ENCODE measurements at places on chromosomes 1 and 21.

GRCh38 chr1:163799190-163799805 is 477.5 kb downstream of the NUF2 start:
- DNase-seq: no peak

- no peak for DNase-seq
Measured at GRCh38 chr1:20440785-20441200, 45.2 kb downstream of the CAMK2N1 start.

- DNase-seq: no peak
Measured at GRCh38 chr1:97074771-97075170, 353.2 kb downstream of the PTBP2 start.

DNA sequence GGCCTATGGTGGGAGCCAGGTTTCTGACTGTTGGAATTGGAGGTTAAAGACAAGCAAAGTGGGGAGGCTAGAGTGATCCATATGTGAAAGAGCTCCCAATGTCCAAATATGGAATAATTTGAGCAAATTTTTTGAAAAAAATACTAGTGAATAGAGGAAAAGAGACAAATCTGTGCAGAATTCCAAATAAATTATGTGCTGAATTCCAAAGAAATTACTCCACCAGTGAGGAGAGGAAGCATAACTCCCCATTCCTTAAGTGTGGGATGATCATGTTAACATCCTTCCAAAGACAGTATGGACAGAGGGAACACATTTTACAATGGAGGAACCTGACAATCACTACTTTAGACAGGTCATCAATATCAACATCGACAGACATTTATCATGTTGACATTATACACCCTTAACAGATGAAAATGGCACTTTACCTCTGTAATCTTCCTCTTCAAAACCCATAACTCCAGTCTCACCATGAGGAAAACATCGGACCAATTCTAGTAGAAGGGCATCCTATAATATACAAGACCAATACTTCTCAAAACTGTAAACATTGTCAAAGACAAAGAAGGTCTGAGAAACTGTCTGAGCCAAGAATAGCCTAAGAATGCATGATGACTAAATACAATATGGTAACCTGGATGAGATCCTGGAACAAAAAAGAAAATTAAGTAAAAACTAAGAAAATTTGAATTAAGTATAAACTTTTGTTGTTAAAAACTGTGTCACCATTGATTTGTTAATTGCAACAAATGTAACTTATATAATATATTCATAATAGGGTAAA is 71.5 kb upstream of the RGS4 start:
- no peak for DNase-seq

- DNase-seq: no peak
Measured at GRCh38 chr1:233257786-233258185, 37.7 kb downstream of the PCNX2 start.

DNA sequence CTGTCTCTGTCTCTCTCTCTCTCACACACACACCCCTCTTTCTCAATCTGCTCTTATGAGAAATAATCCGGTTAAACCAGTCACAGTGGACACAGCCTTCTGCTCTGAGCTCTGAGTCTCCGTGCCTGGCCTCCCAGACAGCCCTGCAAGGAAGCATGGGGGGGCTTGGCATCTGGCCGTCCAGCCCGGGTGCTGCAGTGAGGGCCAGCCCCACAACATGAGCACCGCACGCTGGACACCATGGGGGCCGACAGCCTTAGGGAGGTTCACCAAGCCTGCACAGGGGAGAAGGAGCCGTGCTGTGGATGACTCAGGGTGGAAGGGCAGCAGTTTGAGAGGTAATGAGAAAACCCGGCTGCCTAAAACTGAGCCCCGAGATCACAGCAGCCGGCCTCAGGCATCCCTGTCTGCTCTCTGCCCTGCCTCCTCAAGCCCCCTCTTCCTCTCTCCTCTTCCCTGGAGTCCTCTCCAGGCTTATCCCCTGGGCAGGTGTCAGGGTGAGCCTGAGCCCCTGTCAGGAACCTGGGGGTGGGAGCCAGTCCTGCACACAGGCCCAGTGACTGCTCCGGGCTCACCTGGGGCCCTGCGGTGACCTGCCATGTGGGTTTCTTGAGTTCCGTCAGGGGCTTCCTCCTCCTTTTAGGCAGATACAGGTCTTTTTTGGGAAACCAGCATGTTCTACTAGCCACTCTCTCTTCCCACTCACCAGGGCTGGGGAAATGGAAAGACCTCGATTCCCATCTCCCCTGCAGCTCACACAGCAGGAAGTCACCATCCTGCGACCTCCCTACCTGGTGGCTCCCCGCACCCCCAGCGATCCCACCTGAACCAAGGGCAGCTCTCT is 92.8 kb downstream of the ITPKB start:
- no peak for DNase-seq

DNA sequence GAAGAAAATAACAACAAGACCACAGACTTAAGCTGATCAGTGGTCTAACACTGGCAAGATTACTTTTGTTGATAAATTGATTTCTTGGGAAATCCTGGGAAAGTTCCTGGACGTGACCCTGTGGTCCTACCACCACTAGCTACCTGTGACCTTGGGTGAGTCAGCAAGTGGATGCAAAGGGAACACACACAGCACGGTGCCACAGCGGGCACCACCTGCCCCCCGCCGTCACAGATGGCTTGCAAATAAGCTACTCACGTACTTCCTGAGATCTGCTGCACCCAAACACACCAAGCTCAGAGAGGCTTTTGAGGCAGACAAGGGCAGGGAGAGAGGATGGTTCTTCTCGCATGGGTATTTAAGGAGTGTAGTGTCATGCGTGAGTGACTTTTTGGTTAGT is 12.7 kb downstream of the CFAP298 start:
- DNase-seq: no peak

- no peak for DNase-seq
Measured at GRCh38 chr1:2912424-2913061, 108.7 kb upstream of the ACTRT2 start.

- no peak for DNase-seq
Measured at GRCh38 chr1:228021355-228022030, 14.7 kb downstream of the WNT3A start.

GRCh38 chr1:86953167-86953566 is 38.7 kb downstream of the HS2ST1 start:
- no peak for DNase-seq

- no peak for DNase-seq
Measured at GRCh38 chr1:117215733-117216462, 5.2 kb upstream of the VTCN1 start.

DNA sequence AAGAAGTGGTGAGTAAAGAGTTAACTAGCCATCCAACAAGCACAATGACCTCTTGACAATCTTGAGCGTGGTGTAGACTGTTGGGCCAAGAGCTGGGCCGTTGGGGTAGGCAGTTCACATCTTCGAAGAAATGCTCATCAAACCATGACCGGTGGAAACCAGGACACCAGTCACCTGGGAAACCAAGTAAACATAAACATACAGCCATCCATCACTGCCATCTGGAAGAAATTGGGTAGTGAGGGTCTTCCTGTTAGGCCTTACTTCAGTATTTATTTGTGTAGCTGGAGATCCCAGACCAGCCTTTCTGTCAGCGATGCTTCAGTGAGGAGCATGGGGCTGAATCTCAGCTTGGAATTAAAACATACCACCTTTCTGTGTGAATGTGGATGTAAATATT is 108.1 kb upstream of the HAO2 start:
- DNase-seq: no peak

DNA sequence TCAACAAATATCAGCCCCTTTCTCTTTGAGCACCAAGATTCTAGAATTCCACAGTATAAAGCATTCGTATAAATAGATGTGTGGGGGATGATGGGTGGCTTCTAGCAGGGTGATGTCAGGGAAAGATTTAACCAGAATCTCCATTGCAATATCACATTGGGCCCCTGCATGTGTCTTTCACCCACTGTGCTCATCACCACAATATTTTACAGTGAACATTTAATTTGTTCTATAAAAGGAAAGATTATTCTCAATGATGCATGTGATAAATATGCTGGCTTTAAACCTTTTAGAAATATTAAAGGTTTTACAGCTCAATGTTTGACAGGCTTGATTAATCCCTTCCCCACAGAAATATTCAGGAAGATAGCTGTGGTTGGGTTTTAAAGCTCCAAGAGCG is 457.8 kb upstream of the DAB1 start:
- DNase-seq: no peak

GRCh38 chr21:27382404-27382803 is 415.5 kb upstream of the ADAMTS5 start:
- peak; percentile 11 for DNase-seq

GRCh38 chr1:944341-945325 is 14.4 kb downstream of the NOC2L start:
- DNase-seq: peak; percentile 38

GRCh38 chr1:90357995-90358394 is 359.1 kb downstream of the BARHL2 start:
- DNase-seq: no peak

GRCh38 chr1:66276218-66276617 is 257.7 kb upstream of the SGIP1 start:
- no peak for DNase-seq

- no peak for DNase-seq
Measured at GRCh38 chr1:109069294-109069693, 6.5 kb downstream of the TAF13 start.

GRCh38 chr1:244444854-244445253 is 6.9 kb downstream of the ADSS2 start:
- no peak for DNase-seq

DNA sequence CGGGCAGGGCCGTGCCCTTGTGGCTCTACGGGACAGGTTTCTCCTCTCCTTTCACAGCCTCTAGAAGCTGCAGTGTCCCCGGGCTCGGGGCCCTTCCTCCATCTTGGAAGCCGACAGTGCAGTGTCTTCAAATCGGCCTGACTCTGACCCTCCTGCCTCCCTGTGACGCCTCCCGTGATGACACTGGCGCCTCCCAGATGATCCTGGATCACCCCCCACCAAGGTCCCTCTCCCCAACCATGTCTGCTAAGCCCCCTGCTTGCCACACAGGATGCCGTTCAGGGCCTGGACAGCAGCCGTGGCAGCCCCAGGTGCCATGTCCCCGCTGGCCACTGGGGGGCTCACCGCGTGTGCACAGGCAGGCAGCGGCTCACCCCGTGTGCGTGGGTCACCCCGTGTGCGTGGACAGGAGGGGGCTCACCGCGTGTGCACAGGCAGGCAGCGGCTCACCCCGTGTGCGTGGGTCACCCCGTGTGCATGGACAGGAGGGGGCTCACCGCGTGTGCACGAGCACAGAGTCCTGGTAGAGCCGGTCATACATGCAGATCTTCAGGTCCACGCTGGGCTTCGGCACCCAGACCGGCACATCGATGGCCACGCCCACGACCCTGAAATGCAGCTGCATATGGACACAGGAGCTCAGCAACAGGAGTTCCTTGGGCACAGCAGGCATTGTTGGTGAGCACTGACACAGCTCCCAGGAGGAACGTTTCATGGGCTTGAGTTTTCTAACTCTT is 24.9 kb upstream of the TMEM52 start:
- no peak for DNase-seq

- DNase-seq: no peak
Measured at GRCh38 chr1:168422203-168422847, 121.5 kb downstream of the XCL2 start.

DNA sequence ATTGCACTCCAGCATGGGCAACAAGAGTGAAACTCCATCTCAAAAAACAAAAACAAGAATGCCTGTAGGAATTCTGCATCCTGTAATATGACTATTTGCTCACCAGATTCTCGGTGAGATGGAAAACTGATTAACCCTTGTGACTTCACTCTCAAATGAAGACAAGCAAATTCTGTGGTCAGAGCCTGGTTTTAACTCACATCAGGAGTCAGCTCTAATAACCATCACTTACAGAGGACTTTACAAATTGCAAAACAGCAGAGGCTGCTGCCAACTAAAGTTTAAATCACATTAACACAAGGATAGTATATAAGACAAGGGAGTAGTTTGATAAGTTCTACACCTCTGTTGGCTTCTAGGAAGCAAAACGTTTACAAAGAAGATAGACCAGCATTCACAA is 35.7 kb upstream of the FAM163A start:
- DNase-seq: no peak

- DNase-seq: no peak
Measured at GRCh38 chr1:240595476-240595875, 16.5 kb downstream of the GREM2 start.

- DNase-seq: no peak
Measured at GRCh38 chr1:65112811-65113210, 35.2 kb upstream of the AK4 start.

DNA sequence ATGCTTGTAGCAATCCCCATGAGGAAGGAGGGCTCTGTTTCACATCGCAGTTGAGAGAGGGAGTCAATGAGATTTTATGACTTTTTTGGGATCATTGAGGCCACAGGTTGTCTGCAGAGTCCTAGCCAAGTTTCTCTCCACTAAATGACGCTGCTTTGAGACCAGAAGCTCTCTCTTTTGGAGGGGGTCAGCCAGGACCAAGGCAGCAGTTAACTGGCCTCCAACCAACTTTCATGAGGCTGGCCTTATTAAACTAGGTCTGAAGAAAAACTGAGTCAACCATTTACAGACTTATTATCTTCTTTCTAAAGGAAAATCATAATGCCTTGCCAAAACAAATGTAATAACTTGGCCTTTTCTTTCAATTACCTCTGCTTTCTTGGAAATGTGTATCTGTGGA is 8.6 kb downstream of the WLS start:
- DNase-seq: peak; percentile 77

- no peak for DNase-seq
Measured at GRCh38 chr1:101399222-101399621, 162.4 kb downstream of the S1PR1 start.

DNA sequence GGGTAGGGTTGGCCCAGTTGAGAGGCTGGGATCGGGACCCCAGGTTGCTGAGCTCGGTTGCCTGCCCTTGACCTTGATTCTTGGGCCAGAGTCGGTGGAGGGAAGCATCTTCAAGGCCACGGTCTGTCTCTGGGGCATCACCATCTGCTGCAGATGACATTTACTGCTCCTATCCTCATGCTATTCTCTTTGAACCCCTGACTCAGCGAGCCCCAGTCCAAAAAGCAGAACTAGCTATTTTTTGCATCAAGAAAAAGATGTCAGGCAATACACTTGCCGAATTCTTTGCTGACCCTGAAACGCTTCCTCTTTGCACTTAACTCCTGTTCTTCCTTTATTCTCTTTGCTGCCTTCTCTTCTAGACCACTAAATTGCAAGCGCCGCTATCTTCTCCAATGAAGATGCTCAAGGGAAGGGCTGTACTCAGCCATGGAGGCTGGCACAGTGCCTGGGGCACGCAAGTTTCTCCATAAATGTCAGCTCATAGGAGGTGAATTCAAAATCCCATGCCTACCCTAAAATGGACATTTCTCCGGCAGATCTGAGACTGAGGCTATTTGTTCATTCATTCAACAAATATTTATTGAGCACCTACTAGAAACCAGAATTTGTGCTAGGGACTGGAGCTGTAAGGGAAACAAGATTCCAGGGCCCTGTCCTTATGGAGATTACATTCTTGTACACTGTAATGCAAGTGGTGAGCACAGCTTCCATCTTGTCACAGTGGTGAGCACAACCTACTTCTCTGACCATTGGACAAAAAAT is 20.5 kb upstream of the CAPZB start:
- peak; percentile 56 for DNase-seq

DNA sequence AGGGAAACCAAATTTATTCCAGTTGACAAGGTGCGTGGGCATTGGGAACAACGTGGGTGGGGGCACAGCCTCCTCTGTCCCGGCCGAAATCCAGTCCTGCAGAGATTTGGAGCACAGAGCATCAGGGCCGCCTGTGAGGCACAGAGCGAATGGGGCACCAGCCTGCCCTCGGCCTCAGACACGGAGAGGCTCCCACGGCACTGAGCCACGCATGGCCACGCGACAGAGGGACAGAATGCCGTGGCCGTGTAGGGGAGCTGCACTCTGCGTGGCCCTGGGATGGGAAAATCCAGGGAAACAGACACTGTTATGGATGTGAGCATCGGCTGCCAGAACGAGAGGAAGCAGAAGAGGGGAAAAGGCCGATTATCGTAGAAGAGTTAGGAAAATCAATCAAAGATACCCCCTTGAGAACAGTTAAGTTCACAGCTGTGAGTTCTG is 13.5 kb upstream of the C1orf159 start:
- peak; percentile 13 for DNase-seq

Measured in skin of body (tissue), 3 donors.